ENCODE measurements at places on chromosomes 6 and 20.

- no peak for DNase-seq
Observed at GRCh38 chr20:51700809-51701285, 67.3 kb downstream of the ATP9A start.

- DNase-seq, result no peak
Observed at GRCh38 chr6:107840636-107841274, 16.6 kb upstream of the SCML4 start.

DNA sequence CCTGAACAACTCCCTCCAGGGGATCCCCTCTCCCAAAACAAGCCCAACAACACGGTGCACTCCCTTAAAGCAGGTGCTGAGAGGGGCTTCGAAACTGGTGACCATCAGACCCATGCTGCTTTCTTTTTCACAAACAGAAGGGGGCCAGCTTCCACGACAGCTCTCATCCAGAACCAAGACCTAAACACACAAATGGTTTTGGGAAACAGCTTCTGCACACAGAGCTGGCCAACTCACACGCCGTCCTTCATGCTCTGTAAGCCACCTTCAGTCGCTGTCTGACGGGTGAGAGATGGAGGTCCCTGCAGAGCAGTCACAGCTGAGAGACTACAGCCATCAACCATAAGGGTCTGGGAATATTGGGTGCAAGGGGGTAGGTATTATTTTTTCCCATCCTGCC is 76.3 kb downstream of the ZMYND8 start:
- DNase-seq, result no peak

- no peak for DNase-seq
Observed at GRCh38 chr6:29982097-29982496, 39.8 kb downstream of the HLA-A start.

- DNase-seq, result no peak
Observed at GRCh38 chr20:23131766-23132165, 45.6 kb upstream of the CD93 start.

GRCh38 chr6:87824958-87825491 is 123.0 kb upstream of the AKIRIN2 start:
- no peak for DNase-seq

GRCh38 chr20:61664556-61665320 is 400.9 kb downstream of the TAF4 start:
- DNase-seq, result no peak

DNA sequence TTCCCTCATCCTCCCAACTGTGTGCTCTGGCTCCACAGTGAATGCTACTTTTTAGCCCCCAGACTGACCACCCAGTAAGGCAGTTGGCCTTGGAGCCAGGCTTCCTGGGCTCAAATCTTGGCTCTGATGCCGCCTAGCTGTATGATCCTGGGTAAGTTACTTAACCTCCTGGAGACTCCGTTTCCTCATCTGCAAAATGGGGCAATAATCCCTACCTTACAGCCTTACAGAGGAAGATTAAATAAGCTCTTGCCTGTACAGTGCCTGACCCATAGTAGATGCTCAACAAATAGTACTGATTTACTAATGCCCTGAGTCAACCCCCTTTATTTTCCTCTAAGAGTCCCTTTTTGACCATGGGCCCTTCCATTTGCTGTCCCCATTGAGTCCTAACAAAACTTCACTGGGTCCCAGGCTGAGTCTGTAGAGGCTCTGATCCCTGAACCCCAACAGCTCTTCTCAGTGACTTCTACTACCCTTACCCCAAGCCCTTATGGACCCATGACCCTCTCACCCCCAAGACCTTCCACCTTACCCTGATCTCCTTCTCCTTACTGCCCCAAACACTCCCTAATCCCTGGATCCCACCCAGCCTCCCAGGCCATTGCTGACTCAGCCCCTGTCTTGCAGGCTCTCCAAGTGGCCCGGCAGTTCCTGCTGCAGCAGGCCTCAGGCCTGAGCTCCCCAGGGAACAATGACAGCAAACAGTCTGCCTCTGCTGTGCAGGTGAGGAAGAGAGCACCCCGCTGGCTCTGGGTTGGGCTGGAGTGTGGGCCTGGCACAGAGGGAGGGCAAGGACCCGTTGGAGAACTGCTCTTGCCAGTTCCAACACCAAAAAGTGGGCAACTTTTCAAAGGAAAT is 31.4 kb downstream of the FOXP4 start:
- no peak for DNase-seq

GRCh38 chr20:51381557-51381956 is 161.0 kb downstream of the NFATC2 start:
- no peak for DNase-seq

DNA sequence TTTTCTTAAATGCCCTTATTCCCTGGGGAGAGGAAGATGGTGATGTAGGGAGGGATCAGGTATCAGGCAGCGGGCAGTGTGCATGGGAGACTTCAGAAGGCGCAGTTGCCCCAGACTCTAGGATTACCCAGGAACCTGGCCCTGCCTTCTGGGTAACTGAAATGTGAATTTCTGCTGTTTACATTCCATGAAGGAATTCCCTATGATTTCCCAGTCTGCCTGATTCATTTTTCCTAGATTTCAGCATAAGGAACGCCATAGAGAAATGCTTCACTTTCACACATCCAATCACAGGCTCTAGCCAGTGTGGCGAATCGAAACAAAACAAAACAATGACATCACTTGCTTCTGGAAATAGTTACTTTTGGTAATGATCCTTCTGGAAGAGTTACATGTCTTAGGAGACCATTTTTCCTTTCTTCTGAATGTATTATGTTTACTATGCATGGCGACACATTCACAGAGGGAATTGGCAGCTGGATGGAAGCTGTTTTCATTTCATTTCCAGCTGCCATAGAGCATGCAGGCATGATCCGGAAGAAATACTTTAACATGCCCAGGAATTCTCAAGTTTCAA is 33.3 kb downstream of the LRP11 start:
- no peak for DNase-seq

GRCh38 chr6:133165235-133165634 is 75.9 kb upstream of the EYA4 start:
- no peak for DNase-seq

GRCh38 chr20:13131688-13132087 is 89.4 kb upstream of the ISM1 start:
- DNase-seq, result no peak

DNA sequence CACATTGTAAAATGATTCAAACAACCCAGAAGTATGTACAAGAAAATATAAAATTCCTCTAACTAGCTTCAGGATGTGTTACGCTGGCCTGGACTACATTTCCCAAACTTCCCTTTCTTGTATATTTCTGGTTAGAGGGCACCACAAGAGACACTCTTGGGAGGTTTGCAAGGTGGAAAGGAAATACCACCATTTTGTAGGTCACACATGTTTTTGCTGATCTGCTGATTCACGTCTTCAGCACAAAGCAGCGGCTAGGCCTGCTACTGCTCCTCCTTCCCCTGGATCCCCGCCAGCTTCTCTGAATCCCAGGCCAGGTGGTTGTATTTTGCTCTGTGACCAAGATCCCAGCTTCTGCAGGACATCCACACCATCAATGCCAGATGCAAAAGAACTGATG is 104.2 kb downstream of the AGPAT4 start:
- no peak for DNase-seq

DNA sequence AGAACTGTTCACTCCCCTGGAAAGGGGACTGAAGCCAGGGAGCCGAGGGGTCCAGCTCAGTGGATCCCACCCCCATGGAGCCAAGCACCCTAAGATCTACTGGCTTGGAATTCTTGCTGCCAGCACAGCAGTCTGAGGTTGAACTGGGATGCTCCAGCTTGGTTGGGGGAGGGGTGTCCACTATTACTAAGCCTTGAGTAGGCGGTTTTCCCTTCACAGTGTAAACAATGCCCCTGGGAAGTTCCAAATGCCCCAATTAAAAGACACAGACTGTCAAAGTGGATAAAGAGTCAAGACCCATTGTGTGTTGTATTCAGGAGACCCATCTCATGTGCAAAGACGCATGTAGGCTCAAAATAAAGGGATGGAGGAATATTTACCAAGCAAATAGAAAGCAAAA is 150.2 kb downstream of the LPA start:
- DNase-seq, result no peak

DNA sequence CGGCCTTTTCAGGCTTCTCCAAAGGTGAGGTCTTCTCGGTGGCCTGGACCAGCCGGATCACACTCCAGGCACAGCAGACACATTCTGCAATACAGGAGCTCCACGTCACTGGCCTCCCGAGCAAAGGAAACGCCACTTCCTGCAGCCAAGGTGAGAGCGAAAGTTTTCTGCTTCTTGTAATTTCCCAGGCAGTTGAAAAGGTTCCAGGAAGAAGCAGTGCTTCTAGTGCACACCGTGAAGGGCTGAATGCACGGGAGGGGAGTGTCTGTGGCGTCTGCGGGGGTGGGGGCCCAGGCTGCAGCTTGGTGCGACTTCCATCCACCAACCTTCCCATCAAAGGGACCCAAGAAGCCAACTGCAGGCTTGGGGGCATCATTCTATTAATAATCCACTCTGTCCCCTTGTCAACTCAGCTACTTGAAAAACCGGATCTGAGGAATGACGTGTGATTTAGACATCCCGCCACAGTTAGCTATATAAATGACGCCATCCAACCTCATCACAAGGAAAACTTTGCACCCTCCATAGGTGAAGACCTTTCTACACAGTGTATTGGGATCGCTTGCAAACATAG is 61.1 kb downstream of the NFATC2 start:
- peak; percentile 32 for DNase-seq

- no peak for DNase-seq
Observed at GRCh38 chr6:167247814-167248595, 43.1 kb upstream of the UNC93A start.

GRCh38 chr20:37295001-37295400 is 5.5 kb downstream of the MANBAL start:
- no peak for DNase-seq

GRCh38 chr20:37907330-37907676 is 4.4 kb downstream of the VSTM2L start:
- no peak for DNase-seq

GRCh38 chr6:135819665-135820064 is 31.8 kb upstream of the PDE7B start:
- no peak for DNase-seq

- DNase-seq, result no peak
Observed at GRCh38 chr6:163404825-163405265, 9.7 kb upstream of the QKI start.

DNA sequence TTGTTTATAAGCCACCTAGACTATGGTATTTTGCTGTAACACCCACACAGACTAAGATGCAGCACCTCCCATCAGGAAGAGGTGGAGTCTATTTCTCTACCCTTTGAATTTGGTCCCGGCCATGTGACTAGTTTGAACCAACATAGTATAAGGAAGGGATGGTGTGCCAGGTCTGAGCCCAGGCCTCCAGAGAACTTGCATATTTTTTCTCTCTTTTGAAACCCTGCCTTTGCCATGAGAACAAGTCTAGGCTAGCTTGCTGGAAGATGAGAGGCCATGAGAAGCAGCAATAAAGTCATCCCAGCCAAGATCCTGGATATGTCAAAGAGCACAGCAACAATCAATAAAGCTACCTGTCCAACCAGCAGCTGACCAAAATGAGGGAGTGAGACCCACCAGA is 63.0 kb upstream of the ANKEF1 start:
- no peak for DNase-seq

DNA sequence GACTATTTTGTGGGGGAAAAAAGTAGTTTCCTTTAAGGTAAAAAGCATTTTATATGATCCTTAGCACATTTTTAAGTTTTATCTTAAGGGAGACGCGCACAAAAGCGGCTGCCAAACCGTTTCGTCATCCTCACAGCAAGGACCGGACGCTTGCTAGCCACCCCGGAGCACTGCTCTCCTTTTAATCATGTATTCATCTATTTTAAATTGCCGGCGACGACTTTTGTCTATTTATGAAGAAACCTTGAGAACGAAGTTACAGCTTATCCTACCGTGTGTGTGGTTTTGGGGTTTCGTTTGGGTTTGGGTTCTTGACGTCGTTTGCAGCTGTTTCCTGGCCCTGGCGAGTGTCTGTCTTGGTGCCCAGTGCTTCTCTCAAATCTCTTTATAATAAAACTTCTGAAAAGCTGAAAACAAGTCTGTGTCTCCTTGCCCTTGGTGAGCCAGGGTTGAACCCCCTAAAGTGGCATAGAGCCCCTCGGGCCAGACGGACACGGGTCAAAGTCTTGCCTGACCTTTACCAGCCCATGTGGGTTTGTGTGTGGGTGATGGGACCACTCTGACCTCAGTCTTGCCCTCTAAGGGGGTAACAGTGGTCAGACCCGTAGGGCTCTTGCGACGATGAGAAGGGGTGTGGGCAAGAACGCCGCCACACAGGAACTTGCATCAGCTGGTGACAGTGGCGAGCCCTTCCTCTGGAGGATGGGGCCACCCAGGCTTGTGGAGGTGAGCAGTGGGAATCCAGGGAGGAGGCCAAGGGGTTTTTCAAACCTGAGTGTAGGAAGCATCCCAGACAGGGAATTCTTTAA is 117.6 kb downstream of the JPH2 start:
- peak; percentile 37 for DNase-seq

DNA sequence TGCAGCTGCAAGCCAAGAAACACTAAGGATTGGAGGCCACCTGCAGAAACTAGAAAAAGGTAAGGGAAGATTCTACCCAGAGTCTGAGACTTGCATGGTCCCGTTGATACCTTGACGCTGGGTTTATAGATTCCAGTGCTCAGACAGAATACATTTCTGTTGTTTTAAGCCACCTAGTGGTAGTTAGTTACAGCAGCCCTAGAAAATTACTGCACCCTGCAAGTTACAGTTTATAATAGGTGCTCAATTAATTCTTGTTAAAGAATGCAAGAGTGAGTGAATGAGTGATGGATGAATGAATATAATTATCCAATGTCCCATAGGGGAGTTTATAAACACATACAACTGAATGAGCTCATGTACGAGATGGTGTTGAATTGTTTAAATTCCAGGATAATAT is 453.1 kb upstream of the SLC35B3 start:
- DNase-seq, result no peak

DNA sequence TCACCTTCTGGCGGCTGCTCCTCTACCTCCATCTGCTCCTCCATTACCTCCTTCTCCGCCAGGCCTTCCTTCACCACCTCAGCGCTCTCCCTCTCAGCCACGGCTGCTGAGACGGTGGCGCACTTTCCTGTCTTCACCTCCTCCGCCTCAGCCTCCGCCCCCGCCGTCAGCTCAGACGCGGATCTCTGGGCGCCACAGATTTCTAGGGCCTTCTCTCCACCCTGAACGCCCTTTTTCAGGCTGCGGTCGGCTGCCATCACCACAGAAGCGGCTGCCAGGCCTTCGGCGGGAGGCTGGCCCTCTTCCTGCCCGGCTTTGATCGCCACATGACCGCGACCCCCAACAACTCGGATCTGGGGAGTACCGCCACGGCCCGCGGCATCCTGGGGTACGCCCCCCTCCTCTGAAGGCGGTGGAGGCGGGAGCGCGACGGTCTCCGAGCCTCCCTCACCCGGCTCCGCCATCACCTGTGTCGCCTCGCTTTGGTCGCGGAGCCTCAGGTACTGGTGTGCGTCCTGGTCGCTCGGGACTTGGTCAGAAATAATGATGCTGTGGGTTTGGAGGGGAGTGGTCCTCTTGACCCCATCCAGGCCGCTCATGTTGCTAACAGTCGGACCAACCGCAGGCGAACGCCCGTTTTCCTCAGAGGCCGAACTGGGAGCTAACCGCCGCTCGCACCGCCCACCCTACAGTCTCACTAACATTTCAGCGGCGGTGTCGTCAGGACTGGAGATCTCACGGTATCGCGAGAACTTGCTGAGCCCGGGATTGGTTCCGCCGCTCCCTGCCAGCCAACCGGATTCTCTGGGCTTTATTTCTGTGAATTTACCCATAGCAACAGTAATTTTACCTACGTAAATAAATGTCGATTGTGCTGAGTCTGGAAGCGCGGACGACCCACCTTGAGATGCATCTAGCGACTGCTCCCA is at the start of gene TSPYL1:
Gene TSPYL1, minus strand, starts transcription at position 699 of the 929 bp plus-strand sequence. Its CDS starts 100 bp downstream, at position 599.
- peak; percentile 91 for DNase-seq

- DNase-seq, result no peak
Observed at GRCh38 chr20:21214431-21214830, 88.5 kb downstream of the KIZ start.

- DNase-seq, result no peak
Observed at GRCh38 chr6:26218824-26219223, 131.6 kb downstream of the HFE start.
